Tibial nerve (tissue), 4 donors: ENCODE measurements at places on chromosomes 12 and 14. TPM values are rescaled to one million over a fixed set of nuclear protein-coding genes. Genes with fewer than 3 reads are reported as not detected.

DNA sequence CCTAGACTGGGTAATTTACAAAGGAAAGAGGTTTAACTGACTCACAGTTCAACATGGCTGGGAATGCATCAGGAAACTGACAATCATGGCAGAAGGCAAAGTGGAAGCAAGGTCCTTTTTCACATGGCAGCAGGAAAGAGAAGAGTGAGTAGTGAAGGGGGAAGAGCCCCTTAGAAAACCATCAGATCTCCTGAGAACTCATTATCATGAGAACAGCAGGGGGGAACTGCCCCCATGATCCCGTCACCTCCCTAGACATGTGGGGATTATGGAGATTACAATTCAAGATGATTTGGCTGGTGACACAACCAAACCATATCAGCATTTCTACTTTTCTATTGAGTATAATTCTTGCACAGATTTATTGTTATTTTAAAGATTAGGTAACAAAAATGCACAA lies 822.1 kb upstream of the FLRT2 start:
- H3K27ac ChIP-seq: no peak overlapping the region
- no peak for DNase-seq
- no peaks in the 10 kb centered on the region for H3K36me3 ChIP-seq

Gene SLC6A15
- 0.84 TPM for total RNA-seq

GRCh38 chr12:120100630-120101029 lies 15.9 kb downstream of the RAB35 start:
- no peak overlapping the region for H3K4me3 ChIP-seq
- no peaks in the 10 kb centered on the region for H3K27me3 ChIP-seq
- peak; percentile 37 for DNase-seq
- peaks cover 2% of the 10 kb centered on the region for H3K36me3 ChIP-seq
- H3K4me1 ChIP-seq: peaks cover 48% of the 10 kb centered on the region

- no peaks in the 10 kb centered on the region for H3K36me3 ChIP-seq
- DNase-seq: no peak
- no peaks in the 10 kb centered on the region for H3K4me1 ChIP-seq
- H3K27me3 ChIP-seq: no peaks in the 10 kb centered on the region
- H3K4me3 ChIP-seq: no peak overlapping the region
Observed at GRCh38 chr12:23657598-23657997, 291.9 kb downstream of the SOX5 start.

Gene SYCP3
- total RNA-seq: not detected

Gene GLIPR1L1
- total RNA-seq: not detected

- no peaks in the 10 kb centered on the region for H3K36me3 ChIP-seq
- H3K4me3 ChIP-seq: no peak overlapping the region
- no peak for DNase-seq
- H3K4me1 ChIP-seq: no peaks in the 10 kb centered on the region
Observed at GRCh38 chr12:28828318-28828717, 320.8 kb upstream of the FAR2 start.

Gene TEX22
- 1.2 TPM for total RNA-seq
